ENCODE measurements at places on chromosomes 1 and 21.

DNA sequence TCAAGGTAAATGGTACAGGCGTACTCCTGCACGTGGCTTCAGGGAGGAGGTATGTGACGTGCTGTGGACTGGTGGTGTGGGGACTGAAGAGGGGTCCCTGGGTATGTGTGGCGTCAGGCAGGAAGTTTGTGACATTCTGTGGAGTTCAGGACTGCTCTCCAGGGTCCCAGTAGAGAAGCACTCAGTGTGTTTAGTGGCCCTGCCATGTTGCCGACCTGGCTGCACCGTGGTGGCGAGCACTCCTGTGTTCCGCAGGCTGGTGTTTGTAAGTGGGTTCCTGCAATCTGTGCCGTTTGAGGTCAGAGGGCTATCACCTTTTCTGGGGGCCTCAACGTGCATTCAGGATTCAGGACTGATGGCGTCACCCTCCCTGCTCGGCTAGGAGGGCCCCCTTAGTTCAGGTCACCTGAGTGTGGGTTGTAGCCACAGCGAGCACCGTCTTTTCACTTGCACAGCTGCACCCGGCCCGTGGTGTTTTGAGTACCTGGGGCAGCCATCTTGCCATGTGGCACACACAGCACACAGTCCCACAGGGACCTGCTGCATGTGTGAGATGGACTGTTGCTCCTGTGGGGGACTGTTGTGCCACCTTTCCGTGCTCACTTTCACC, 26.5 kb downstream of the SNAP47 start:
- no peak for DNase-seq

DNA sequence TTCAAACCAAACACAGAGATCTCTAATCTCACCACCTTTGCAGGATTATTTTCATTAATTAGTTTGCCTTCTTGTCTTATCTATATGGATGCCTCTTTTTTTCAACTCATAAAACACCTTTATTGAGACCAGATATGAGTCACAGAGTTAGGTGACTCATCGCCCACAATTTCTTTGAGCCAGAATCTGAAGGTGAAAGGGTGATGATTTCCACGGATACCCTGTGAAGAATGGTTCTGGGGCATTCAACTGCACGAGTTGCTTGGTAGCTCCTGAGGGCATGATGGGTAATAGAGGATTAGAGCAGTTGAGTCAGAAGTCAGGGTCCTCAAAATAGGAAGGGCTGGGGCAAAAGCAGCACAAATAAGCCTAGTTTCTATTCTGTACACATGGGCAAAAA, 128.2 kb downstream of the TBX19 start:
- DNase-seq: no peak

DNA sequence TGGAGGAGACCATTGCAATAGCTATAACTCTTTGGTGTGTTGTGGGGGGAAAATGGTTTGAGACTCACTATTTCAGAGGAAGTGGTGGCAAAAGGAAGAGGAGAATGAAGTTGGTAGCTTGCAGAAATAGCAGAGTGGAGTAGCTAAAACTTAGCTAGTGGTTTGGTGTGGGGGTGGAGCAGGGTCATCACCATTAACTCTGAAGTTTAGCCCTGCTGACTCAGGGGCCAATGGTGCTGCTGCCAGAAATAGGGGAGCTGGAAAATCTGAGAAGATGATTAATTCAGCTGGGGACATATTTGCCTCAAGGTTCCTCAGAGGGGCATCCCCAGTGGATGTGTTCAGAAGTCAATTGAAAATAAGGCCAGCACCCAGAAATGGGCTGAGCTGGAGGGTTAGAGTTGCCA, 65.4 kb downstream of the RUNX1 start:
- no peak for DNase-seq

- no peak for DNase-seq
Measured at GRCh38 chr1:49576327-49576901, 447.3 kb downstream of the AGBL4 start.

DNA sequence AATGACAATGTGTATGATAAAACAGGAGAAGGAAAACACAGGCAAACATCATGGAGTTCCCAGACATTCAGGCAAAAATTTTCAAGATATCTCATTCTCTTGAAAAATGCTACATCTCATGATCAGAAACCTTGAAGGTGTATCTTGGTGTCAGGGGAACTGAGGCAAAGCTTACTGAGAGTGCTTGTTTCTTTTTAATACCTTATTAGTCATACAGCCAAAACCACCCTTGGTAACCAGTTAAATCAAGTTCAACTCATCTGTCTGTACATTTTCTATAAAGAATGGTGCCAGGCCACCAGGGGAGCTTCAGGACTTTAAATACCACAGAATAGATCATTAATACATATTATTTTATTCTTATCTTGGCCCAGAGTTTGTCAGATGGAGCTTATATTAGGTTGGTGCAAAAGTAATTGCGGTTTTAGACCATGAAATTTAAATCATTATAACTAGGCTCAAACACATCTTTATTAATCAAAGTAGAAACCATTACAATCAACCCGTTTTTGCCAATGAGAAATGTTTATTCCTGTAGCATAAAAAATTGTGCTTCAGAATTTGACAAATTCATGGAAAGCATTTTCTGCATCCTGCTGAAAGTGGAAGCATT, 1036.0 kb downstream of the AMY1C start:
- DNase-seq: no peak

DNA sequence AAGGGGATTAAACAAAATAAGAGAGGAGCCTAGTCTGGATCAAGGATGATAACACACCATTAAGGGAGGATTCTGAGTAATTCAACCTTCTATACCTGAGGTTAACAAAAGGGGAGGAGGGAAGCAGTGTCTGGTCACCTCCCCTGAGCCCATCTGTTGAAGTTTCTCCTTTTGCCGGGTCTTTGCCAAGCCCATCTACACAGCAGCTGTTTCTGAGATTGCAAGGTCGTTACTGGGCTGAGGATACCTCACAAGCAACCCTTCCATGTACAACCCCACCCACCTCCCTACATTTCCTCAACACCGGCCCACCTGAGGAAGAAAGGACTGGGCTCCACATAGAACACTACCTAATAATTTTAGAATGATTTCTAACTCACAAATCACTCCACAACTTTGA, 26.3 kb downstream of the LRRC52 start:
- DNase-seq: no peak

DNA sequence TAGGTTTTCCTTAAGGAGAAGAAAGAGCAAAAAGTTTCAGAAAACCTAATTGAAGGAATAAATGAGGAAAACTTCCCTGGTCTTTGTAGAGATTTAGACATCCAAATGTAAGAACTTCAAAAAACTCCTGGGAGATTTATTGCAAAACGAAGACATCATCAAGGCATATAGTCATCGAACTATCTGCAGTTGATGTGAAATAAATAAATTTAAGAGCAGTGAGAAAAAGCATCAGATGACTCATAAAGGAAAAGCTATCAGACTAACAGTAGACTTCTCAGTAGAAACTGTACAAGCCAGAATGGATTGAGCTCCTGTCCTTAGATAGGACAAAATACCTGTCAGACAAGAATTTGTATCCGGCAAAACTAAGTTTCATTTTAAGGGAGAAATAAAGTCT, 569.4 kb upstream of the ADAMTS5 start:
- no peak for DNase-seq

- no peak for DNase-seq
Measured at GRCh38 chr1:15173863-15174614, 20.5 kb downstream of the TMEM51 start.

All from OCI-LY7 (cell line).